ENCODE measurements at places on chromosomes 12 and 14.
A peak's percentile ranks its signal among the peaks of the same experiment; 100 is the strongest.

DNA sequence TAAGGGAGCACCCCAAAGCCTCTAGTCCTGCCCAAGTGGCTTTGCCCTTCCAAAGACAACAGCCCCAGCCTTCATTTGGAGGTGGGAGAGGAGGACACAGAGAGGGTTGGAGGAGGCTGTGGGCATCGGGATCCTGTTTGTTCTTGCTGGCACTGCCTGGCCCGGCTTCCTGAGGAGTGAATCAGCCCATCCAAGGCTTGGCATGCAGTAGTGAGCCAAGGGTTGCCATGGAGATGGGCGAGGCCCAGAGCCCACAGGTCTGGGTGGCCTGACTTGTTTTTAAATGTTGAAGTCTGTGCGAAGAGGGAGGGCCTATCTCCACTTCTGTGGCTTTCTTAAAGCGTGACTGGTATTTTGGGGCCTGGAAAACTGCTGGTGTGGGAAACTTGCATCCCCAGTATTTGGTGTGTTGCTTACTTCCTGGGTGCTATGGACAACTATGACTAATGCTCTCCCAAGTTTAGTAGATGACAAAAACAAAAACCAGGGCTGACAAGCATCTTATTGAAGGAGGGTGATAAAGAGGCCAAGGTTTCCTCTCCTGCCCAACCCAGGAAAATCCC, 15.8 kb downstream of the CD9 start:
- peak; percentile 84 for DNase-seq

- no peak for DNase-seq
Observed at GRCh38 chr14:105292826-105293711, 7.7 kb downstream of the BRF1 start.

DNA sequence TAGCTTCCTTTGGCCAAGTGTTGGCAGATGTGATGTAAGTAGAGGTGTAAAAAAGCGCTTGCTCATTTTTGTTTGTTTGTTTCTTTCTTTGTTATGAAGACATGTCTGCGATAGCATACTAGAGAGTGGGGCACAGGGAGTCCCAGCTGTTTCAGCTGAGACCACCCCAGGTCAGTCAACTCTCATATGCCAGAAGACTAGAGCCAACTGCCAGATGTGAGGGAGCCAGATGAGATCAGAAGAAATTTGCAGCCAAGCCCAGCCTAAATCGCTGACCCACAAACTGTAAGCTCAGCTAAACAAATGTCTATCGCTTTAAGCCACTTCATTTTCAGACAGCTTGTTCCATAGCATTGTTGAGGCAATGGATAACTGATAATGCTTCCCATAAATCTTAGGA, 397.1 kb downstream of the APAF1 start:
- DNase-seq = no peak

GRCh38 chr12:47725893-47726292, 603 bp upstream of the ENDOU start:
- no peak for DNase-seq

DNA sequence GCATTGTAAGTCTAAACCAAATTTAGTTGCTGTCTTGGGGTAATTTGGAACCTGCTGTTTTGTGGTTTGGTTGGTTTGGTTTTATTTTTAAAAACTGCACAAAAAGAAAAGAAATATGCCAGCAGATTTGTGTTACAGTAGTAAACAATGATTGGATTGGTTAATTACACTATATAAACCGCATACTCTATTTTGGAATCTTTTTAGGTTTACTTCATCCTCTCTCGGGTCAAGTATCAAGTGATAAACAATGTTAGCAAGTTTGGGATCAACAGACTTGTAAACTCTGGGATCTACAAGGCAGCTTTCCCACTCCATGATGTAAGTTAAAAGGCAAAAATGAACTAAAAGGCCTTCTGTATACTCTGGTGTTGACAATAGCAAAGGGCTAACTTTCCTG, 132.4 kb downstream of the ANO6 start:
- no peak for DNase-seq

GRCh38 chr12:103519632-103520031, 23.9 kb upstream of the C12orf42 start:
- no peak for DNase-seq

- DNase-seq = no peak
Observed at GRCh38 chr14:72847721-72848120, 46.2 kb downstream of the DPF3 start.

DNA sequence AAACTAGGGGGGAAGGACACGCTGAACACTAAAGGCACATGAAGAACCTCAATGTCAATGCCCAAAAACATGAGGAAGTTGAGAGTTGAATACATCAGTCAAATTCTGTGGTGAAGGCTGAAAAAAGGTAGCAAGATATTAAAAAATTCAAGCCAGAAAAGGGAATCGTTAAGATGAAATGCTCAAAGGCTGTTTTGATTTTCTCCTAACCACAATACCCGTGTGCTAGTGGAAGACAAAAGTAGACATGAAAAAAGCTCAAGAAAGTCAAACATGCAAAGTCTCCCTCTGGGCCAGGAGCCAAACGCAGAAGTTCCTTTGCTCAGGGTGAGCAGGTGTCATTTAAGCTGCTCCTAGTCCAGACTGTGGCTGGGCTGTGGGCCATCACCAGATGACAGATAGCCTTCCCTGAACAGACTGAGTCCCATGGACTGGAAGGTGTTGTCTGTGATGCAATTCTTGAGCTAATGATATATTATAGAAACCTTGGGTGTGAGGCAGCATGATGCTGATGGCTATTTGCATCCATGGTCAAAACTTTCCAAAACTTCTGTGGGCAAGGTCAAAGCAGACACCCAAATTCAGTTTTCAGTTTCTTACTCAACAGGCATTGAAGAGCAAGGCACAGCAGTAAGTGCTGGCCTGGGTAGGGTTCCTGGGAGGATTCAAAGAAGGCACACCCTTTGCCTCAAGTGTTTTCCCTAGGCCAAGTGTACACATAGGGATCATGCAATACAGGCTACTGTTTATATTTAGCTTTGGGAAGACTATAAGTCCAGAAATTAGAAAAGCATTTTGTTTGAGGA, 81.6 kb downstream of the MYRFL start:
- DNase-seq = no peak

GRCh38 chr12:62006076-62006732, 254.0 kb upstream of the USP15 start:
- peak; percentile 20 for DNase-seq

GRCh38 chr12:23742574-23742973, 206.9 kb downstream of the SOX5 start:
- DNase-seq = no peak

DNA sequence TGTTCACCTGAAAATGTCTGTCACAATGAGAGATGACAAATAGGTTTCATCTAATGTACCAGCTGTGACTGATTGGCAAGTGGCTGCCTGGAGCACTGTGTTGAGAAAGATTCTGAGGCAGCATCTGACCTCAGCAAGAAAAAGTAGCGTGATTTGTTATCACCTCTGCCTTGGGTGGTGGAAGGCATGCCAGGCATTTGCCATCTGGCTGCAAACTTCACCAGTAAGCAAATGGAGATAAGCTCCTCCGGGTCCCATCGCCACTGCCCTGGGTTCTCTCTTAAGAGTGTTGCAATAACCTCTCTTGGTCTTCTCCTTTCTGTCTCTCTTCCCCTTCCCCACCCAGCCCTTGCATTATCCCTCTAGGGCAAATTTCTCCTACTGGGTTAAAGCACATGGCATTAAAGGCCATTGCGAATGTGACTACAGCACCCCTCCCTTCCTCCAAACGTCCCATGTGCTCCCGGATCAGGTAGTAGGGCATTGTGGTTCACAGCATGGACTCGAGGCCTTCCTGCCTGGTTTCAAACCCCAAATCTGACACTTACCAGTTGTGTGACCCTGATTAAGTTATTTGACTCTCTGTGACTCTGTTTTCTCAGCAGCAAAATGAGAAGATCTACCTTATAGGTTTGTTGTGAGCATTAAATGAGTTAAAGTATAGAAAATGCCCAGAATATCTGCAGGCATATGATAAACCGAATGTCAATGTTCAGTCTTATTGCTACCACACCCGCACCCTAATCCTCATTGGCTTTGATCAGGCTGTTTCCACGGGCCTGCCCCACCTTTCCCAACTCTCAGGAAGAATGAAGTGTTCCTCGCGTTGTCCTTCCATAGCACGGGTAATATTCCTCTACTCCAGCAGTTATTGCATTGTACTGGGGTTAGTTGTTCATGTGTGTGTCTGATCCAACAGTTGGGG, 8.2 kb upstream of the LGALS3 start:
- DNase-seq = no peak

GRCh38 chr14:61222388-61222787, 58.8 kb downstream of the TMEM30B start:
- no peak for DNase-seq

DNA sequence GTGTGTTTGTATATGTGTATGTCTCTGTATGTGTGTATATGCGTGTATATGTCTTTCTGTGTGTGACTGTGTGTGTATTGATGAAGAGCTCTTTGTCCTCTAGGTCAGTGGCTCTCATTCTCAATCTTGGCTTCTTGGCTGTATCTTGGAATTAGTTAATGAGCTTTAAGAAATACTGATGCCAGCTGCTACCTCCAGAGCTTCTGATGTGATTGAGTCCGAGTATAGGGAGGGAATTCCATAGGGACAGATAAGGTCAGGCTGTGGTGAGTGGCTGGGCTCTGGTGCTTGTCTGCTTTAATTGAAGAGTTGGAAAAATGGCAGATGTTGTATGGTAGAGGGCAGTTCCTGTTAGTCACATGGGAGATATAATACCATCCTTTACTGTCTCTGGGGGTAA, 140.1 kb downstream of the C12orf75 start:
- DNase-seq = no peak

DNA sequence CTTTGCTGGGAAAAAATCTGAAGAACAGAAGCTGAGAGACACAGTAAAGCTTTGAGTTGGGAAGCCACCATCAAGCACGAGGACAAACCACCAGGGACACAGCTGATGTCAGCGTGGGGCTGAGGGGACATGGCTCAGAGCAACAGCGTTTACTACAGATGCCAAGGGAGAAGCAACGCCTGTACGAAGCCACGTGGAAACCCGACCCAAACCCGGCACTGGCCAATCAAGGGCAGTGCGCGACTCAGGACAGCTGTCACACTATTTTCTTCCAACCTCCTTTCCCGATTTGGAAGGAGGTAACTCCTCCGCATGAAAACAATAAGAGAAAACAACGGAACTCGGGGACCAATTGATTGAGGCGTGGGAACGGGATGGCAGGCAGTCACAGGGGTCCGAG, 20.2 kb upstream of the CHGA start:
- DNase-seq = no peak

DNA sequence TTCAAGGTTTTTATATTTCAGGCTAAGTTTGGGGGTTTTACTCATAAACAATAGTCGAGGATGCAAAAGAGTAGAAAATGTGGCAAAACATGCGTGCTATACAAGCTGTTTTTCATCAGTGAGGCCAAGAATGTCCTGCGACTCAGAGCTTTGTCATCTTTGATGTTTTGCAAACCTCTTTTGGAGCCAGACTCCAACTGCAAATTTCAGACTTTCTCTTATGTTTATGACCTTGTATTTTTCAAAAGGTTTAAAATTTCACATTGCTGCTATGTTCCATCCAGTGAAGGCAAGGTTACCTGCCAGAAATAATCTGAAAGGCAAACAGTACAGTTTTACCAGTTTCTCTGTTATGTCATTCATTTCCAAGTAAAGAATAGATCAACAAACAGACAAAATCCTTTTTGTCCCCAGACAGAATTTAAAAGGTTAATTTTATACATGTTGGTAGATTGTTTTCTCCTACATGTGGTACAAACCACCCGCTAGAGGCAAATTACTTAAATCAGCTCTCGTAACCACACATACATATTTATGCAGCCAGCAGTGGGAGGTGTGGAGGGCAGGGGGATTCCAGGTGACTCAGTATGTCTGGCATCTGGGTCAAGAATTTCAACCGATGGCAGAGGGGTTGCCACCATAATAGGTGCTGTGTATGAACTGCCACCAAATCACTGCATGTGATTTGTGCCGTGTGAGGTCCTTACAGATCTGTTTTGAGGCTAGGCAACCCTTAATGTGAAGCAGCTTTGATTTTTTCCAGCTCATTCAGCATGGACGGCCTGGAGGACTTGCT, 119.8 kb upstream of the CPM start:
- DNase-seq = no peak

DNA sequence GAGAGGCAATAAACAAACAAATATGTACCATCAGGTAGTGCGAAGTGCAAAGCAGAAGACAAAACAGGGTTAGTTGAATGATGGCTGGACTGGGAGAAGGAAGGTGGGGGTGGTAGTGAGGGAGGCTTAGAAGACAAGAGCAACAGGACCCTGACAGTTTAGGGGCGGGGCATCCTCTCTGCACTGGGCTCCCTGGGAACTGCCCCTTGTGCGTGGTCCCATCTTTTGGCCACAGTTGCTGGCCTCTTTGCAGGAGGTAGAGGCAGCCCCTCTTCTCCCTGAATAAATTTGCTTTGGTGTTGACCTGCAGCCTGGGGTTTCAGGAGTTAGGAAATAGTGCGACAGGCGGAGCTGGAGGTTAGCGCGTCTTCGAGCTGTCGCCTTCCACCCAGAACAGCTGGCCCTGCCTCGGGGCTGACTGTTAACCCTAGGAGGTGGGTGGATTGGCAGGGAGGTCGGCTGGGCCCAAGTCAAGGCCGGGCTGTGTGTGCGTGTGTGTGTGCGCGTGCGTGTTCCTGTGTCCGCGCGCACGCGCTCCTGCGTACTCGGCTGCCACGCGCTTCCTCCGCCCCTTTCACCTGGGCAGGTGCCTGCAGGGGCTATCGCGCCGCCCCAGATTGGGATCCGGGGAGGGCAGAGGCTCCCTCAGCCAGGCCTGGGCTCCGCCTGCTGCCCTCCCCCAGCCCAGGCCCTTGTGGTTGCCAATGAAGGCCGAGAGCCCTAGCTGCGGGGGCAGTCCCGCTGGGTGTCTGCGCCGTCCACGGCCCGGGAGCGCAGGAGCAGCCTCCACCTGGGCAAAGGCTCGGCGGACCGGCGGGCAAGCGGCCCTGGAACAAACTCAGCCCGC, 180.8 kb downstream of the ADCK1 start:
- peak; percentile 33 for DNase-seq

GRCh38 chr14:101553931-101554330, 7.4 kb upstream of the DIO3 start:
- no peak for DNase-seq

DNA sequence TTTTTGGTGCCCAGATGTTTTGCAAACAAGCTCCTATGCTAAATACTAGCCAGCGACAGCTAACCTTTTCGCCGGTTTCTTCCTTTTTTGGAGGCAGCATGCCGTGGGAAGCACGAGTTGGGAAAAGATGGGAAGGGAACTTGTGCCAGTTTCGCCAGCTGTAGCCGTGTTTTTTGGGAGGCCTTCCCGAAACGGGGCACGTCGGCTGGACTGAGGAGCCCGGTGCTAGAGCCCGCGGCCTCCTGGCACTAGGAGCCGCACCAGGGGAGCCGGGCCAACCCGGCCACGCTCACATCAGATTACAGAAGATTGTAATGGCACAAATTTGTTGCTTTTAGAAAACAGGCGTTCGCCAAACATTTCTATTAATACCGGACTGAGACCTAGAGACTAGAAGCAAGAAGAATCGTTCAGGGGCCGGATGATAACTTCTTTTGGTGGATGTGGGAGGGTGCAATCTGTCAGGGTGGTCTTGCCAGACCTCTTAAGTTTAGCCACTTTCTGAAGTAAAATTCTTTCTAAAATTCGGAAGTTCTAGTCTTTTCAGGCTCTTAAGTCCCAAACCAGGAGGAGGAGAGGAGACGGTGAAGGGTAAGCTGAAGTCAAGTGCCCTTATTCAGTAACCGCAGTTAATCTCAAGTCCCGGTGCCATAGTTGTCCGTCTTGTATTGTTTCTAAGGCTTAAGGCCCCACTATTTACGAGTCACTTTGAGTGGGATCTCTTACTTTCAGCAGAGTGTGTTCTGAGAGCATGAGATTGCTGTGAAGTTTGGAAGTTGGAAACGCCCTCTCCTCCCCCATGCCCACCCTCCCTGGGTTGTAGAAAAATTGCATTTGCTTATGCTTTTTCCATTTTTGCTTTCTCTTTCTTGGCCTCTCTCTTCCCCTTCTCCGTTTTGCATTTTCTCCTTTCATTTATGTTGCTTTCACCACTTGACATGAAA, 1.3 kb downstream of the RASSF3 start:
- no peak for DNase-seq
